ENCODE measurements at places on chromosomes 11 and 22.

DNA sequence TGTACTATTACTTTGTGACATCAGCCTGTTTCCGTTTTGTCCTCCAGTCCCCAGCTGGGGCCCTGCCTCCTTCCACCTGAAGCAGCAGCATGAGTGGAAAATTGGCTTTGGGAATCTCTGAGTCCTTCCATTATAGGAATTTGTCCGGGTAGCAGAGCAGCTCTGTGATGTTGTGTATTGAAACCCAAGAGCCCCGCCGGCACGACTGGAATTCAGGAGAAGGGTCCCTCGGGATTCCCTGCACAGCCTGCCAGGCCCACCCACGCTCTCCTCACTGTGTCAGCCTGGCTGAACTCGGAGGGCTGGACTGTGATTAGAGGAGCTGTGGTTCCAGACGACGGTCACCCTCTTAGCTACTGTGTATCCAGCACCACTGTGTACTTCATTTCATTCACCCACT lies 18.8 kb upstream of the TSPAN18 start:
- DNase-seq = no peak

DNA sequence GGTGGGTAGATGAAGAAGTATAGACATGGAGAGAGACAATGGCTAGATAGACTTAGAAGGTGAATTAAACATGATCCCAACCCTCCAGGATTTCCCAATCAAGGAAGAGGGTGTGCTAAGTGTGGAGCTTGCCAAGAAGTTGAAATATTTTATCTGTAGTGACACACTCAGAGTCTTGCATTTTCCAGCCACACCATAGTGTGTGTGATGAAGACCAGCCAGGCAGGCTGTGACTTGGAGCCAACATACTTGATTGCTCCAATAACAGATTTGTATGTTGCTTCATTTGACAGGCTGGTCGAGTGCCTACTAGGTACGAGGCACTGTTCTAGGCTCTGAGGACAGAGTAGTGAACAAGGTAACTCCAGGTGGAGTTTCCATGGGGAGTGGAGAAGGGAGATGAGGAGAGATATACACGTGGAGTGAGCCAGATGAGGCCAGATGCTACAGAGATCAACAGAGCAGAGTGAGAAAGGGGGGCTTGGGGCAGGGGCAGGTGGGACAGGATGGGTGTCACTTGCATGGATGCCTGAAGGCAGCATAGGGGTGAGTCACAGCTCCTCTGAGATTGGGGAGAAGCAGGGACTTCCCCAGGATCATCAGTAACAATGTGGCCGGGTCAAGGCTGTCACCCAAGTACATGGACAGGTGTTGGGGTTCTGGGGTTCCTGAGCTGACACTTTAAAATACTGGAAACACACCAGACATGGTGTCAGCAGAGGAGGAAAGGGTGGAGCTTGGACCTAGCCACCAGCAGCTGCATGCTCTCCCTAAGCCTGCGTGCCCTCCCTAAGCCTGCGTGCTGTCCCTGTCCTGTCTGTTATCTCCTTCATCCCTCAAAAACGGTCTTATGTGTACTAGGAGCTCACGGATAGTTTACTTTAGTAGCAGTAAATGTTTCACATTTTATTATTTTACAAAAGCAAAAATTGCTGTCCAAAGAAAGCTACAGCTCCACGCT lies 23.6 kb downstream of the PDGFB start:
- DNase-seq = no peak

GRCh38 chr11:10456519-10456918 lies 1.5 kb downstream of the AMPD3 start:
- DNase-seq = no peak

DNA sequence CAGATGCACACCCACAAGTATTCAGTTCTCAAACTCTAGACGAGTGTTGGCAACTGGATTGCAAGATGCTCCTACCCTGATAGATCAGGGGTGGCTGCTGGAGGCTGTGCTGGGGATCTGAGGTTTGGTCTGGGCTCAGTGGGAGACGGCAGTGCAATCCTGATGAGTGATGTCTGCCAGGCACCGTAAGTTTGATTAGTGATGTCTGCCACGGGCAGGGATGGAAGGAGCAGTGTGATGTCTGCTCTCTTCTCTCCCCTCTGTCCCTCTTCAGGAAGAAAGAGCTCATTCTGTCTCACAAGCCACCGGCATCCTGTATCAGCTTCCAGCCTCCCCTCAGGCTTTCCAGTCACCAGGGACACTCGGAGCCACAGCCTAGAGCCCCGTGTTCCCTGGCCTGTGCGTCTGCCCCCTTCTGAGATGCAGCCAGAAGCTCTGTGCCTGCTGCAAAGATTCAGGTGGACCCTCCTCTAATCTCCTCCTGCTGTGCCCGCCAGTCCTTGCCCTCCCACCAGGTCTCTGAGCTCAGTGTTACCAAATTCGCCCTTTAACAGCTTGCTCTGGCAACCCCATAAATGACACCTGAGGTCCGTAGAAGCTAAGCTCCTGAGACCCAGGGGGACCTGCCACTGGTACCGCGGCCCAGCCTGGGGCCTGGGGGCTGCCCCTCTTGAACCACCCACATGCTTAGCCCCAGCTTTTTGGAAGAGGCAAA lies 19.9 kb downstream of the TP53I11 start:
- no peak for DNase-seq

GRCh38 chr11:95072948-95073347 lies 6.2 kb downstream of the SRSF8 start:
- no peak for DNase-seq

GRCh38 chr11:13358596-13359270 lies 81.1 kb downstream of the BMAL1 start:
- no peak for DNase-seq

DNA sequence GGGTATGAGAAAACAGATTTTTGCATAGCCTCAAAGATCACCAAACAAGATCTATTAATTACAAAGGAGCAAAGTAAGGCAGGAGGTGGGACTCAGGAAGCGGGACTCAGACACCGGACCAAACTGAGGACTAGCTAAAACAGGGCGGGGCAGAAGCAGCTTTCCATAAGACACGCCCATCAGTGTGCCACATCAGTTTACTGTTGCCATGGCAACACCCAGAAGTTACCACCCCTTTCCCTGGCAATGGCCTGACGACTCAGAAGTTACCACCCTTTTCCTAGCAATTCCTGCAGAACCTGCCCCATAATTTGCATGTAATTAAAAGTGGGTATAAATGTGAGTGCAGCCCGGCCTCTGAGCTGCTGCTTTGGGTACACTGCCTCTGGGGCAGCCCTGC lies 173.9 kb downstream of the SHANK2 start:
- no peak for DNase-seq

GRCh38 chr11:27293515-27294417 lies 69.2 kb downstream of the CCDC34 start:
- no peak for DNase-seq

- DNase-seq = no peak
Measured at GRCh38 chr11:72776117-72776843, 17.6 kb downstream of the STARD10 start.
